Stimulated activated CD4-positive, alpha-beta T cell treated with anti-CD3 and anti-CD28 coated beads, TNF-alpha, amount 100 ng/mL, for 24 hours (primary cell): ENCODE measurements at places on chromosomes 7 and 10.
A peak's percentile ranks its signal among the peaks of the same experiment; 100 is the strongest.

DNA sequence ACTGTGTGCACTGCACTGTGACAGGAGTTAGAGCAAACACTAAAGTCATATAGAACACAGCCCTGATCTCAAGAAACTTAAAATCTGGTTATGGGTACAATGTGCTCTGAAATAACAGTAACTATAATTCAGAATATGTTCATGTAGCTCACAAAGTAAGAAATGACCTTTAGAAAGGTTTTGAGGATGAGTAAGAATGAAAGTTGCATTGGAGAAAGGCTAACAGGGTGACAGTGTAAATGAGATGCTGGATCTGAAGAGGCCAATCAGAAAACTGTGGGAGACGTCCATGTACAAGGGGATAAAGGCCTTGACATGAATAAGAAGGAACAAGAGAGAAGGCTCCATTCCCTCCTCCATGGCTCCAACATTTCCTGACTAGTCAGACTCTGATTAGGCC is 124.7 kb downstream of the GRM3 start:
- no peak for DNase-seq

- DNase-seq, result no peak
Measured at GRCh38 chr7:19557726-19558465, 150.9 kb downstream of the POLR1F start.

DNA sequence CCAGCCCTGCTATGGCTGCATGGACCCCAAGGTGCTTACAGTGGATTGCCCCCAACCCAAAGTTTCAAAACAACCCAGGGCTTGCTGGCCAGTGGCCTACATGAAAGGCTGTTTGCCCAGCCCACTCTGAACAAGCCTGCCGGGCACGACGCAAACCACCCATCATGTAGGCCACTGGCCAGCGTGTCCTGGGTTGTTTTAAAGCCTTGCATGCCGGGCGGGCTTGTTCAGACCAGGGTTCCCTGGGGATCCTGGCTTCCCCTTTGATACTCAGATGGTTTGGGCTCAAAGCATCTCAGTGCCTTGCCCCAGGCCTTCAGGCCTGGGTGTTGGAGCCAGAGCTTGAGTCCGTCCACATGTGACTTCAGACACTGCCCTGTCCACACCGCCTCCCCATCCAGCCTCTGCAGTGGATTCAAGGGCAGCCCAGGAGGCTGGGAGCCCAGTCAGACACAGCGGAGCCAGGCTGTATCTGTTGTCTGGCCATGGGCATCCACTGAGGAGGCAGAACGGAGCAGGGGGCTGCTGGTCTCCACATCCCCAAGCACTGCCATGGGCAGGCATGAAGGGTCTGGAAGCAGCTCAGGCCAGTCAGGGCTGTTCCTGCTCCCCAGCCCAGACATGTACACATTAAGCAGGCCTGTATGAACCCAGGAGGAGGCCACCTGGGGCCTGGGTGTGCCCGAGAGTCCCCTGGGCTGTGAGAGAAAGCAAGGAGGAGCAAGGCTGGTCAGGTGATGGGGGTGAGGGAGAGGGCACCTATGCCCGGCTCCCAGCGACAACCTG is 4.0 kb upstream of the ADIRF start:
- no peak for DNase-seq

- DNase-seq, result peak; percentile 98
Measured at GRCh38 chr7:100874577-100875355, at the start of gene SRRT. Gene SRRT, plus strand, starts transcription at chr7:100875103. Its CDS starts 488 bp downstream, at chr7:100875591.

DNA sequence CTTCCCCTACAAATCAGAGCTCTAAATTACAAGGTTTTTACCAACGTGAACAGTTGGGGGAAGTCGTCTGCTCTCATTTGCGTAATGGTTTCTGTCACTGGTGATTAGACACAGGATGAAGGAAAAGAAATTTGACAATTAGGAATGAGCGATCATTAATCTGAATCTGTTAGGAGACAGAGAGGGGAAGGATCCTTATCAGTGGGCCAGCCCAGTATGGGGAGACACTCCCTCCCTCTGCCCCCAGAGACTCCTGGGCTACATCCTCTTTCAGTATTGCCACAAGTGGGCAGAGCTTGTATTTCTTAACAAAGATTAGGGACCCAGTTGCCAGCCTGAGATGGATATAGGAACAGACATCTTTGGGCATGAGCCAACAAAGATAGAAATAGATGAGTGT is 15.5 kb downstream of the HIF1AN start:
- DNase-seq, result no peak

- no peak for DNase-seq
Measured at GRCh38 chr10:95793401-95794045, 37.6 kb downstream of the ENTPD1 start.

DNA sequence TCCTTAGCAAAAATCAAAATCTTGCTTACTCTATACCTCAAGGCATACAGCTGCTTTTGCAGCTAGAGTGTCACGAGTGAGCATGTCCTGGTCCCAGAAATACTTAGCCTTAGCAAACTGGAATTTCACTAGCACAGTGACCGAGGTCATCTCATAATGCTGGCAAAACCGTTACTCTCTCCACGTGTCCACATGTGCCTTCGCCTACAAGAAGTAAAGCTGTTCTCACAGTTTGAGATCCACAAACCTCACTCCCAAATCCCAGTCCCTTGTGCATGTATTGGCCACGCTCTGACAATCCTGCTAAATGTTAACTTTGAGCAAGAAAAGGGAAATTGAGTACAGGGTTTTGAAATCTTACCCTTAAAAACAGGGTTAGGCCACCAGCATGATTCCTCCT is 111.0 kb upstream of the PLXDC2 start:
- DNase-seq, result no peak

GRCh38 chr7:54981913-54982312 is 36.9 kb upstream of the EGFR start:
- no peak for DNase-seq

- DNase-seq, result peak; percentile 21
Measured at GRCh38 chr10:28668363-28669226, 8.7 kb upstream of the BAMBI start.

DNA sequence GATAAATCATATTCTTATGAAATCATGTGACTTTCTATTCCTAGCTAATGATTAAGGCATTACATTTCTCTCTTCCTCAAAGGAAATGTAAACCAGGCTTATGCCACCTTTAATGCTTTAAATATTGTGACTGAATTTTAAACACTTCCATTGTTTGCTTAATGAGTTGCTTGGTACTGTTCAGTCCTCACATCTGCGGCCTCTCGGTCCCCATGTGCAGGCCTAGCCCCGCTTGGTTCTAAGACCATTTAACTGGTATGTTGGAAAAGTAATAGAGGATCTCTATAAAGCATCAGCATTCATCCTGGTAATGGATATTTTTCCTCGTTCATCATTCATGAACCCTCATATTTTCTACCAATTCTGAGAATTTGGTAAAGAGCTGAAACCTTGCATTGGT is 27.4 kb downstream of the THSD7A start:
- DNase-seq, result no peak

- DNase-seq, result no peak
Measured at GRCh38 chr7:24718977-24719491, 38.2 kb downstream of the GSDME start.

GRCh38 chr7:78607099-78607498 is 808.5 kb downstream of the PHTF2 start:
- no peak for DNase-seq

GRCh38 chr10:118505363-118505762 is 90.1 kb downstream of the PRLHR start:
- no peak for DNase-seq

- no peak for DNase-seq
Measured at GRCh38 chr10:4671451-4672145, 154.4 kb upstream of the AKR1E2 start.

DNA sequence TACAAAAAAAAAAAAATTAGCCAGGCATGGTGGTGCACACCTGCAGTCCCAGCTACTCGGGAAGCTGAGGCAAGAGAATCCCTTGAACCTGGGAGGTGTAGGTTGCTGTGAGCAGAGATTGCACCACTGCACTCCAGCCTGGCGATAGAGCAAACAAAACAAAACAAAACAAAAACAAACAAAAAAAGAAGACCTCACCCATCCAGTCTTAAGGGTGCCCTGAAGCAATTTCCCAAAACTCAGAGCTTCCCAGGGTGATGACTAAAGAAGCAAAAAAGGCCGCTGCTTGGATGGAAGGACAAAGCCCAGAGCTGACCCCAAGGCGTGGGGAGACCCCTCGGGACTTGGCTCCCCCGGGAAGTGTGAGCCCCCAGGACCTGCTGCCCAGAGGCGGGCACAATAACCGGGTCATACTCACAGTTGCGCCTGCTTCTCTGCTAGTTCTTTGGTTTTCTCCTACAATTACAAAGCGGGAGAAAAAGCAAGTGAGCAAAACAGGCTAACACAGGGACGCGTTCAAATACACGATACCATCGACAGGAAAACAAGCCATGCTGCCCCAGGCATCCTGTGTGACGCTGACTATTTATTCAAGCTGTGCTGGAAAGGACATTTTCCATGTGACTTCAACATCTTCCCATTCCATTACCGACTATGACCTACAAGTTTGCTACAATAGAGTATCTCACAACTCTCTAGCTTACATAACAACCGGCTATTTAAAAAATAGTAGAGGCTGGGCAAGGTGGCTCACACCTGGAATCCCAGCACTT is 29.9 kb downstream of the PAPOLB start:
- DNase-seq, result no peak

GRCh38 chr7:94492601-94493000 is 17.0 kb upstream of the CASD1 start:
- no peak for DNase-seq

DNA sequence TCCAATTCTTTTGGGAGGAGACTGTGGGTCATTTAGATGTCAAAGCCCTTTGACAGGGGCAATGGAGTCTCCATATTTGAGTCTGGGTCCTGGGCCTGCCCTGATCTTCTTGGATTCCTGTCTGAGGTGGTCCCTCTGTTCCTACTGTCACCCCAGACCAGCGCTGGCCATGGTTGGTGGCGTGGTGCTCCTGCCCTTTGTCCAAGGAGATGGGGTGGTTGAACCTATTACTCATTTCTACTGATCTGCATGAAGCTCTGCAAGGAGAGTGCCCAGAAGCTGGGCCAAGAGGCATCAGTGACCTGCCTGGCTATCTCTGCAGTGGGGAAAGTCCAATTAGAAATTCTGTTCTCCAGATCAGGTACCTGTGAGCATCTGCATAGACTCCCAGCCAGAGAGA is 355.6 kb upstream of the NUPR2 start:
- no peak for DNase-seq

DNA sequence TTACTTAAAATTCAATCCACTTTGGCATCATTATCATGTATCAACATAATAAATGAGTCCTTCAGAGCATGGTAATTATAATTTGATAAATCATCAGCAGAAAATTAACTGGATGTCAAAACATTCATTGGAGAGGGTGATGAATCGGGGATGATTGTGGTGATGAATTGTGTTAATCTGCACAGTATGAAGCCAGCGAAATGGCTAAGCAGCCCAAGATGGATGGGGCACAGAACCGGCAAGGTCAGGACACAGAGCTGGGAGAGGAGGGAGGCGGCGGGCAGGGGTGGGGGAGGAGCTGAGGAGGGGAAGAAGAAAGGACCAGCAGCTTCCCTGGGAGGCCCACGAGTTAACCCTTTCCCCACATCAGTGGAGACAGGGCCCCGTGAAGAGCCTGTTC is 536.1 kb downstream of the LRMDA start:
- DNase-seq, result no peak

- no peak for DNase-seq
Measured at GRCh38 chr10:91740353-91740924, 57.8 kb upstream of the TNKS2 start.

DNA sequence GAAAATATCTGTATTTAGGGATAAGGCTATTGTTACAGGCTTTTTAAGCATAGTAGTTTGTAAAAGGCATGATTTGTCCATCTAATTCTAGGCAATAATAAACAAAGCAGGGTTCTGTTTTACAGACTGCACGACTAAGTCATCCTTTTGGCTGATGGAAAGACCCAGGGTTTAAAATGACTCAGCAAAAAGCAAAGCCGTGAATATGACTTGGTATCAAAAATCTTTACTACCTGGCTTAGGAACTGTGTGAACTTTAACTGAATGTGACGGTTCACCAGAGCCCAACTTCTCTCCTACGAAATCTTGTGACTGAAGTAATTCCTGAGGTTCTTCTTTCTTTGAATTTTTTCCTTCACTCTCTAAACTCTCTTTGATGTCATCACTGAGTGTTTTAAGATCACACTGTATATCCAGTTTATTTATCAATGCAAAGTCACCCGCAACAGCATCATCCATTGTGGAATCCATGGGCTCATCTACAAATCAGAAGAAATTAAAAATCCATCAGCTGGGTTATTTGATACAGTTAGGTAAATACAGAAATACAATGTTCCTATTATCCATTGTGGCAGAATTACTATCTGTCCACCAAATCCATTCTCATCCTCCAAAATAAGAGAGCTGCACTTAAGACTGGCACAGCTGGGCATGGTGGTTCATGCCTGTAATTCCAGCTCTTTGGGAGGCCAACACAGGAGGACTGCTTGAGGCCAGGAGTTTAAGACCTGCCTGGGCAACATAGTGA is 17.0 kb downstream of the ATE1 start:
- no peak for DNase-seq

- DNase-seq, result no peak
Measured at GRCh38 chr7:46930366-46930765, 651.5 kb downstream of the TNS3 start.

DNA sequence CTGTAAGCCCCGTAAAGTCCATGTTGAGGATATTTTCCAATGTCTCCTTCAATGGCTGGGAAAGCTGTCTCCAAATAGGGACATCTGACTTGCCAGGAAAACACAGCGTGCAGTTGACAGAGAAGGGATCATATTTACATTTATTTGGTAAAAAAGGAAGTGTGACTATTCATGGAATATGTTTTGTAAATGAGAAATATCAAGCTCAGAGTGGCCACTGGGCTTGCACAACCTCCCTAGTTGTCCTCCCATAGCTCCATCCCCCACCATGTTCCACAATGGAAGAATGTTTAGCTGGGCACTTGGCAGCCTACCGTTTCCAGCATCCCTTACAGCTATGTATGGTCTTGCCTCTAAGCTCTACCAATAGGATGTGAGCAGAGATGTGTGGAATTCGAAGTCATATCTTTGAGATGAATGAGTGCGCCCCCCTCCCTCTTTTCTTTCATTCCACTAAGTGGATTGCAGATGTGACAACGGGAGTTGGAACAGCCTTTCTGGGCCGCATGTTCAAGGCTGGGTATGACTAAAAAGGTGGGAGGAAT is 306.6 kb upstream of the ZMIZ1 start:
- DNase-seq, result no peak

DNA sequence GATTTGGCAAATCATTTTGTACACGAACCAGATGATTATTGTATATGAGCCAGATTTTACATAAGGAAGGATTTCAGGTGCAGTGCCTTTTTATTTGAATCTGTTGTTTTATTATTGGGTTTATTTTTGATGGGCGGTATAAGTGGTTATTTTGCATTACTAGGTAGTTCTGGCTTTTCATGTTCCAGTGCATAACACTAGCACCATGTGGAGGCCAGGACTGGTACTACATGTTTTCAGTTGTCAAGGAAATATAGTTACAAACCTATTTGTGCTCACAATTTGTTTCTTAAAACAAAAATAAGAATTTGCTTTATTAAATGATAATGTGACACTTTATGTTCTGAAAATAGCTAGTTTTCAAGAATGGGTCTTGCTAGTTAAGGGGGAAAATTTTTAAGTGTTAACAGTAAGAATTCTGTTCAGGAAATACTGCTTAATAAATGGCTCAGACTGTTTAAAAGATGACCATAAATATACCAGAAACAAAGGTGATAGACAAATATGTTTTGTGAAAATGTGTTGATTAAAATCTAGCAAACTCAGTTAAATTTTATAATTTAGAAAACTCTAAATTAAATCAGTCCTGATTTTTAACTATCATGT is 7.1 kb upstream of the SEMA3E start:
- DNase-seq, result no peak

GRCh38 chr7:93837245-93837644 is 53.3 kb downstream of the TFPI2 start:
- DNase-seq, result no peak
